Thymus (tissue), 14 donors: ENCODE measurements at places on chromosomes 12 and 14. TPM values are rescaled to one million over a fixed set of nuclear protein-coding genes. Genes with fewer than 3 reads are reported as not detected.

The RPS6KA5 gene
- total RNA-seq, result 5.1 TPM

- no peak for DNase-seq
Observed at GRCh38 chr14:19878029-19878642, 3.2 kb downstream of the OR4K2 start.

- DNase-seq, result no peak
Observed at GRCh38 chr14:101410126-101410525, 151.2 kb upstream of the DIO3 start.

The GDF3 gene
- 0.24 TPM for total RNA-seq

DNA sequence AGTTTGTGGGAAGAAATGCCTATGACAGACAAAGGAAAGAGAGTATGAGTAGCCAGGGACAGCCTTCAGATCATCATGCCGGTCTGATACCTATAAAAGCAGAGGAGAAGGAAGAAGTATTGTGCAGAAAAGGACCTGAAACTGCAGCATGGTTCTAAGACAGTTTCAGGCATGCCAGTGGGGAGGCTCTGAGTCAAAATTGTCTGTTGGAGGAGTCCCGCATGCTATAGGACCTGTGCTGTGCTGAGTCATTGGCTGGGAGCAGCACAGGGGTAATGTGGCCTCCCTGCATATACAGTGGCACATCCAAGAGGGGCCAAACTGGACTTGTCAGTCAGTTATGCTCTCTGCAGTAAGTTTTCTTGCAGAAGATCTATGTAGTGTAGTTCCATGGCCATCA lies 40.7 kb downstream of the NEUROD4 start:
- DNase-seq, result no peak

DNA sequence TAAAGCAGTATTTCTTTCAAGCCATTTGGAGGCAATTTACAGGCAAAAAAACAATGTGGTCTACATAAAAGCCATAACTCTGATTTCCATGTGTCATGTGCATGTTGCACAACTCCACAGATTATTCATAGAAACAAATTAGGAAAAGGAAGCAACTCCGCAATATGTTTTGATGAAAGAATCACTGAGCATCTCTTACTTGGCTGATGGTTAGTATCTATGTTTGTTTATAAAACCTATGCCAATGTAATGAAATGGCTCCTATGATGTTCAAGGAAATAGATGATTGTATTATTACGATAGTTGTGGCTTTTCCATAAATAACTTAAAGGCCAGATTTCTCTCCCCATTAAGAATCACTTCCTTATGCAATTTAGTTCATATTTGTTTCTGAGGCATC lies 373.7 kb downstream of the CCDC91 start:
- no peak for DNase-seq

- no peak for DNase-seq
Observed at GRCh38 chr12:74647256-74647655, 109.6 kb downstream of the ATXN7L3B start.

GRCh38 chr14:73426877-73427276 lies 31.5 kb downstream of the NUMB start:
- DNase-seq, result no peak

GRCh38 chr12:27493260-27493940 lies 30.6 kb upstream of the PPFIBP1 start:
- DNase-seq, result no peak

GRCh38 chr12:52005903-52006703 lies 643 bp upstream of the TAMALIN start:
- no peak for DNase-seq

The MFAP5 gene
- 7.5 TPM for total RNA-seq

- no peak for DNase-seq
Observed at GRCh38 chr14:95309261-95310051, 10.3 kb downstream of the CLMN start.

DNA sequence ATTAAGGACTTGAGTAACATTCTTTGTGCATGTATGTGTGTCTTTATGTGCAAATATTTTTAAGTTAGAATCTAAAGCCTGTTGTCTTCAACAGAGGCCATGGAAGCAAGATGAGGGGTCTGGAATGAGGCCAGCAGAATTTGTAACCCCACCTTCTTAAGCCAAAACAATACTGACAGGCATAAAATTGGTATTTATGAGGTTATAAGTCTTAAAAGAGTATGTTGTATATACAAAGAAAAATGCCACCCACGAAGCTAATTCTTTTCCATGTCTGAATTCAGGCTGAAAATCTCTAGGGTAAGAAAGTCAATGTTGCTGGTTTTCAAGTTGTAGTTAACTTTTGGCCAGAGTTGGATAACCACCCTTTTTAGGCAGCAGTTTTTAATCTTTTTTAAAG lies 86.2 kb upstream of the TMTC1 start:
- DNase-seq, result no peak

The SMIM10L1 gene
- total RNA-seq, result 9.6 TPM

The PTHLH gene
- total RNA-seq, result 0.57 TPM

GRCh38 chr12:10824957-10825356 lies 1.2 kb downstream of the TAS2R10 start:
- no peak for DNase-seq

GRCh38 chr14:100503251-100503650 lies 84.0 kb downstream of the BEGAIN start:
- no peak for DNase-seq

The RD3L gene
- not detected for total RNA-seq

The KCNA1 gene
- 0.71 TPM for total RNA-seq

The ZBTB25 gene
- 10.6 TPM for total RNA-seq

The TPPP2 gene
- not detected for total RNA-seq

The PPM1H gene
- total RNA-seq, result 3.6 TPM

DNA sequence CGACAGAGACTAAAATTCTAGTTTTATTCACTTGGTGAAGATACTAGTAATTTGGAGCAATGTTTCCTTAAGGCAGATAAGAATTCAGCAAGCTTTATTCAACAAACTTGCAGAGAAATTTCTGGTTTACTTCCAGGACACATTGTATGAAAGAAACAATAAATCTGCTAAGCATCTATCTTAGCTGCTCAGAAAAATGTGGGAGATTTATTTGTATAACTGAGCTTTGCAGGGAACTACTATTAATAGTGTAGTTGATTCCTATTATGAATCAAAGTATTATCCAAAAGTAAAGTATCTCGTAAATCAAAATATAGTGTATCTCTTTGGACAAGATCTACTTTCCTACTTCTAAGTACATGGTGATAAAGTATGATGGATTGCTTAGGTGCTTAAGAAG lies 239.4 kb upstream of the TMTC1 start:
- no peak for DNase-seq

DNA sequence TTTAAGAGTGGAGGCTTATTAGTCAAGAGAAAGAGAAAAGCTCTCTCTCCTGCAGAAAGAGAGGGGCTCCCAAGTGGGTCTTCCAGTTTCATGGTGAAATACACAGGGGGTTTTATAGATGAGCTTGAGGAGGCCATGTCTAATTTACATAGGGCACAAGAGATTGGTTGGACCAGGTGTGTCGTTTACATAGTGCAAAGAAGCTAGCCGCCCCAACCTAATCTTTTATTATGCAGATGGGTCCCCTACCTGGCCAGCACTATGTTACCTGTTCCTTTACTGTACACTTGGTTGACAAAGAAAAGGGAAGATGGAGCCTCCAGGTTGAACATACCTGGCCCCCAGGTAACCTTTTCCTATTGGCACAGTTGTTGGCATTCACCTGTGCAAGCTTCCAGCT lies 195.0 kb downstream of the PIK3C2G start:
- DNase-seq, result no peak

DNA sequence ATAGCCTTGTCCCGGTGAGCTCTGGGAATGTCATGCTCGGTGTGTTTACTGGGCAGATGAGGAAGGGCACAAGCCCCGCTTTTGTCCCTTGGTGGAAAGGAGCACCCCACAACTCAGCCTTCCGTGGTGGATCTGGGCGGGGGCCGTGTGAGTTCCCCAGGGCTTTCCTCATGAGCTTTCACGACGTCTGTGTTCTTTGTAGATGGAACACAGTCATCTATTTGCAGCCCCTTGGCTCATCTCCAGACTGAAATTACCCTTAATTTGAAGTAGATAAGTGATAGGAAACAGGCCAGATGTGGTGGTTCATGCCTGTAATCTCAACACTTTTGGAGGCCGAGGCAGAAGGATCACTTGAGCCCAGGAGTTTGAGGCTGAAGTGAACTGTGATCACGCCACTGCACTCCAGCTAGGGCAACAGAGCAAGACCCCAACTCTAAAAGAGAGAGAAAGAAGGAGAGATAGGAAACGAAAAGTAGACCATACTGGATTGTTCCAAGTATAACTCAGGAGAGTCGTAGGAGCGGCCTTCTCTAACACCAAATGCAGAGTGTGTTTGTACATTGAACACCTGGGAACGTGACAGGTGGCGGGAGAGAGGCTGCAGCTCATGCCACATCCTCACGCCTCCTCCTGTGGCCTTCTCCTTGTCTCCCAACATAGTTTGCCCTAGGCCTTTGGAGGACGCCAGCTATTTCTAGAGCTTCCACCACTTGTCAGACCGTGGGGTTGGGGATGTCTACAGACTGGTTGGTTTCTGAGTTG lies 8.8 kb downstream of the P2RX4 start:
- DNase-seq, result no peak

The GLIPR1L2 gene
- 0.57 TPM for total RNA-seq

GRCh38 chr14:74684434-74684833 lies 28.4 kb downstream of the AREL1 start:
- DNase-seq, result no peak

GRCh38 chr12:4164559-4165558 lies 108.7 kb upstream of the CCND2 start:
- peak; percentile 50 for DNase-seq

DNA sequence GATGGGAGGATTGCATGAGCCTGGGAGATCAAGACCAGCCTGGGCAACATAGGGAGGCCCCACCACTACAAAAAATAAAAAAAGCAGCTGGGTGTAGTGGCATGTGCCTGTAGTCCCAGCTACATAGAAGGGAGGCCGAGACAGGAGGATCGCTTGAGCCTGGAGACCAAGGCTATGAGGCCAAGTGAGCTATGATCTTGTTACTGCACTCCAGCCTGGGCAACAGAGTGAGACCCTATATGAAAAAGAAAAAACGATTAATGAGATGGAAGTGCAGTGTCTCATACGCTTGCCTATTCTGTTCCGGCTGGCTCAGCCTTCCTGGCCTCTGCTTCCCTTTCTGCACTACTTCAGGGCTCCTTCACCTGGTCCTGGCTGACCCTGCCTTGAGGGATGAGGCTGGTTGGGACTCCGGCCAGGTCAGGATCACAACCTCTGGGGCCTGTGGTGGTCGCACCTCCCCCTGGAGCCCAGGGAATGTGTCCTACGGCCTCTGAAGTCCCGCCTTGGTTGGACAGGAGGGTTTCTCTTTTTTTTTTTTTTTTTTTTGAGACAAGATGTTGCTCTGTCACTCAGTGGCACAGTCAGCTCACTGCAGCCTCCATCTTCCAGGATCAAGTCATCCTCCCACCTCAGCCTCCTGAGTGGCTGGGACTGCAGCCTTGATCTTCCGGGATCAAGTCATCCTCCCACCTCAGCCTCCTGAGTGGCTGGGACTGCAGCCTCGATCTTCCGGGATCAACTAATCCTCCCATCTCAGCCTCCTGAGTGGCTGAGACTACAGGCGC lies 10.7 kb downstream of the TEDC1 start:
- no peak for DNase-seq

DNA sequence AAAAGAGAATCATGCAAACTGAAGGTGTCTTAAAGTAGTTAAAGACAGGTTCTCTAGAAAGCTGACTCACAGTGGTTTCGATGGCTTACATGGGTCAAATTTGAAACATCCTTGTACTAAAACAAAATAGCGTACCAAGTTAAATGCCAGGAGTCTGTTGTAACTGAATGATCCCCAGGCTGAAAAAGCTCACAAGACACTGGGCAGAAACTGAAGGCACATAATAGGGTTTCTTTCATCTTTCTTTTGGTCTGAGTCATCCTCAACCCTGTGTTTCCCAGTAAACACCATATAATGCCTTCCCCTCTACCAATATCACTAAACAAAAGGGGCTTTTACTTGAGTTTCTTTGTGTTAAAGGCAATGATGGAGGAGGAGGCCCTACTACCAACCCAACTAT lies 12.8 kb downstream of the ZFYVE1 start:
- no peak for DNase-seq

DNA sequence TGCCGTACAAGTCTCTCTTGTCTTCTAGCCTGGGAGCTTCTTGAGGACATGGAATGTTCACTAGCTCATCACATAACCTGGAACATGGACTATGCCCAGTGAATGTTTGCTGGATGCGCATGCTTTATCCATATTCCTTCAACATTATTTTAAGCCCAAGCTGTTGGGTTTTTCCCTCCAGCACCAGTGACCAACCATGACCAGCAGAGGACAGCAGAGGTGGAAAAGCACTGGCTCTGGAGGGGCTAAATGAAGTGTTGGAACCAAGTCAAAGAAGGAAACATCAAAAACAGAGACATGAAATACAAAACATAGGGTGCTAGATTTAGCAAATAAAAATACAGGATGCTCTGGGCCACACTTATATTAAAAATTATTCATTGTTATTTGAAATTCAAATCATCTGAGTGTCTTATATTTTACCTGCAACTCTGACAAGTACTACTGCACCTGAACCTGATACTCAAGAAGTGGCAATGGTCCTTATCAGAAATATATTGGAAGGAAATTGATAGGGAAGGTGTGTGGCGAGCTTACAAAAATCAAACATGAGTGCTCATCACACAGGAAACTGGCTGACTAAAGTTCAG lies 23.1 kb upstream of the HELB start:
- DNase-seq, result no peak

DNA sequence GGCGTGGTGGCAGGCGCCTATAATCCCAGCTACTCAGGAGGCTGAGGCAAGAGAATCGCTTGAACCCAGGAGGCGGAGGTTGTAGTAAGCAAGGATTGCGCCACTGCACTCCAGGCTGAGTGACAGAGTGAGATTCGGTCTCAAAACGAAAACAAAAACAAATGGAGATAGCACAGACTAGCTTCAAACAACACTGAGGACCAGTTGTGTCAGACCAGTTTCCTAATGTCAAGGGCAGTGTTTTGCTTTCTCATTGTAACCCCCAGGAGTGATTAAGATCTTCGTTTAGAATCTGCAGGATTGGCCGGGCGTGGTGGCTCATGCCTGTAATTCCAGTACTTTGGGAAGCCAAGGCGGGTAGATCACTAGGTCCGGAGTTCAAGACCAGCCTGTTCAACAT lies 18.5 kb downstream of the RPGRIP1 start:
- DNase-seq, result no peak

GRCh38 chr12:89393551-89394121 lies 41.3 kb upstream of the DUSP6 start:
- DNase-seq, result no peak

The MYO1A gene
- total RNA-seq, result 1.1 TPM

- DNase-seq, result no peak
Observed at GRCh38 chr12:87266305-87266704, 762.9 kb downstream of the C12orf50 start.

- DNase-seq, result no peak
Observed at GRCh38 chr12:22310709-22311108, 23.8 kb downstream of the ST8SIA1 start.

The BORCS5 gene
- total RNA-seq, result 6.0 TPM

The LRTM2 gene
- total RNA-seq, result 0.05 TPM

DNA sequence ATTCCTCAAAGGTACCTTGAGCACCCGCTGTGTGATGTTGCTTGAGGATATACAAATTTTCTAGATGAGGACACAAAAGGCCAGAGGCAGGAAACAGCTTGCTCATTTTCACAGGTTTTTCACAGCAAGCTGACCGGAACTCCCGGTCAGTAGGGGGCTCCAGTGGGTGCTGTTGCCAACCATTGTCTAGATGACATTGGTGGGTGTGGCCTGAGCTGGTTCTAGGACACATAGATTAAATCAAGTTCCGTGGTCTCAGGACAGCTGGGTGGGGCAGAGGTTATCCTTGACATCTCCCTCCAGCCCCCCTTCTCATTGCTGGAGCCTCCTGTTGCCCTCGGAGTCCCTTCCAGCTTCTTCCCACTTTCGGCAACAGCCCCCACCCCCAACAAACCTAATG lies 153.6 kb upstream of the FKBP4 start:
- no peak for DNase-seq

The DLGAP5 gene
- total RNA-seq, result 67.6 TPM
